IPS-NIHi11 (cell line): ENCODE measurements at places on chromosomes 5 and 9.

- no peak for DNase-seq
Measured at GRCh38 chr9:124913378-124913777, 27.5 kb downstream of the GOLGA1 start.

DNA sequence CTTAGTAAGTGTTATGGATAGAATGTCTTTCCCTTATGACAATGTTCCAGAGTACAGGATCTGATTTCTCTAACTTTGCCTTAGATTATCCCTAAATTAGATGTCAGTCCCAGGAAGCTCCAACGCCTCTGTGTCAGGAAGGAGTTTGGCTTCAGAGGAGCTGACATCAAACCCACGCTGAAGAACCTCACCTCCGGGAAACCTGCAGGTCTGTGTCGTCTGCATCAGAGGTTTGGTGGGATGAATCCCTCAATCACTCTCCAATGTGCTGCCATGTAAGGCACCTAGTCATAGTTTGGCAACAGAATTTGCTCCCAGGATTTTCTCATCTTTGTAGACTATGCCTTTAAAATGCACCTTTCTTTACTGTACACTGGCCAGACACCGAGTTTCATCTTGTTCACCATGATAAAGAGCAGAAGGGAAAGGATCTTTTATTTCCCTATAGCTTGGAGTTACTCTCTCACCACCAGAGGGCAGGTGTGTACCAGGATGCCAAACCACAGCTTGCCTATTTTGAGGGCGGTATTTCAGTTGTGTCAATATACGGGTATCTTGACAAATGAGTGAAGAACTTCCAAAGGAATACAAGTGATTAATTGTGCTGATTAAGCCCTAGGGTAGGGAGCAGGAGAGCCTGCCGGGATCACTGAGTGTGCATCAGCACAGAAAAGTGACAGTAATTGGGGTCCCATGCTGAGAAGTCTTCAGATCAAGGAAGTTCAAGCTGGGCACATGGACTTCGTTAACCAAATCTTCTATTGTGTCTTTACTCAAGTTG is 23.4 kb downstream of the MINAR2 start:
- DNase-seq: peak; percentile 53

DNA sequence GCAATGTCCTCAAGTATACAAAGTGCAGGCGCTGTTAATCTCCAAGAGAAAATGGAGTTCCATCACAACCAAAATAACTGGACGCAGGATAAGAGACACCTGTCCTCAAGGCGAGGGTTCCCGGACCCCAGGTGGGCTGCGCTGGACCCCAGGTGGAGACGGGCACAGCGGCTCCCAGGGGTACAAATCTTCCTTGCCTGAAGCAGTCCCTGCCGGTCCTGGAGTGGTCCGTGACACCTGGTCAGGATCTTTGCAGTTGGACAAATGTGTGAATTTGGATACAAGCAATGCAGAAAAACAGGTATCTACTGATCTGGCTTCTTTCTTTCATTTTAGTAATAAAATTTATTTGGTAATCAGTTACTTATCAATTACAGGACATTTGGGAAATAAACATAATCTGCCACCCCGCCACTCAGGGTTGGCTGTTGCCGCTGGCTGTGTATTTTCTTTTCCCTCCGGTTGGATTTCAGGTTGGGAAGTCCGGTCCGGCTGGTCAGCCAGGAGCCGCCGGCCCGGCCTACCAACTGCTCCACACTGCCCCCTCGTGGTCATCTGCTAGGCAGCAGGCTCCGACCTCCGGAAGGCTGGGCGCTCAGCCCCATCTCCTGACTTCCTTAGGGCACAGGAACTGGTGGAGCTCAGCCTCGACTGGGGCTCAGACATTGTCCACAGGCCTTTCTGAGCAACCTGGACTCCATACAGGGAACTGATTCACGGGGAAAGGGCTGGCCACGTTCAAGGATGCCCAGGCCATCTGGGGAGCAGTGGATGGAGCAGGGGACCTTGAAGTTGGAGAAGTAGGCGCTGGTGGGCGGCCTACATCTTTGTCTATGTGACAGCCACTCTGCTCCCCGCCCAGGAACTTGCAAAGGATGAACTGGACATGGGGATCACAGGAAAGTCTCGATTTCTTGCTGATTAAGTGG is 43.4 kb downstream of the NXNL2 start:
- peak; percentile 96 for DNase-seq

GRCh38 chr5:169904059-169904458 is 76.2 kb downstream of the INSYN2B start:
- DNase-seq: no peak

GRCh38 chr9:120901755-120902568 is 24.6 kb downstream of the TRAF1 start:
- no peak for DNase-seq

- no peak for DNase-seq
Measured at GRCh38 chr9:128405780-128406171, 14.9 kb upstream of the CERCAM start.

- DNase-seq: no peak
Measured at GRCh38 chr5:79672392-79672791, 17.2 kb upstream of the CMYA5 start.

- DNase-seq: no peak
Measured at GRCh38 chr9:78025186-78025585, 6.4 kb downstream of the GNAQ start.

- DNase-seq: no peak
Measured at GRCh38 chr5:61669531-61669930, 337.5 kb downstream of the ZSWIM6 start.

GRCh38 chr5:76303921-76304320 is 99.2 kb upstream of the IQGAP2 start:
- DNase-seq: peak; percentile 28

DNA sequence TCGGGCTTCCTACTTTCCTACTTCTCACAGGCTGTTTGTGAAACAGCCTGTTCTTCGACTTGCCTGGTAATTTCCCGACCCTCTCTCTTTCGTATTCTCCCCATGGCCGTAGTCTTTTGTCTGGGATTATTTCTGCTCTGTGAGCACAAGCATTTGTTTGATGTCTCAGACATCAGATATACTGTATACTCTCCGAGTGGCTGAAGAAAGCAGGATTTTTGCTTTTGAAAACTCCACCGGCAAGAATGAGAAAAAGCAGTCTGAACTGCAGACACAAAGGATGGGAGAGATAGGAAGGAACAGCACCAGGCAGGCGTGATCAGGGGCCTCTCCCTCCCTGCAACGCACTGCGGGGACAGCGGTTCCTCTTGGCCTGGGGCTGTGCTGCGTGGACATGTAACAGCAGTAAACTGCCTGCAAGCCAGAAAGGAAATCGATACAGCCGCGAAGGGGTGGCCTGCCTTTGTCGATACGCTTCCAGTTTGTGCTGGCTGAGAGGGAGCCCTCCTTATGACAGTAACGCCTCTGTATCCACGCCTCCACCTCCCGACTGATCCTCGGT is 313.9 kb upstream of the TLE4 start:
- DNase-seq: no peak

- no peak for DNase-seq
Measured at GRCh38 chr5:173809014-173809413, 79.1 kb upstream of the CPEB4 start.

- no peak for DNase-seq
Measured at GRCh38 chr5:168085261-168086031, 206.0 kb upstream of the WWC1 start.
